ENCODE measurements at places on chromosomes 5 and 9. TPM values are rescaled to one million over a fixed set of nuclear protein-coding genes. Genes with fewer than 3 reads are reported as not detected.

GRCh38 chr5:65832603-65833228, 93.7 kb upstream of the ERBIN start:
- no peak for DNase-seq
- no peak overlapping the region for H3K4me3 ChIP-seq
- no peaks in the 10 kb centered on the region for H3K36me3 ChIP-seq
- H3K27ac ChIP-seq, result no peak overlapping the region
- H3K4me1 ChIP-seq, result no peaks in the 10 kb centered on the region
- no peaks in the 10 kb centered on the region for H3K27me3 ChIP-seq

GRCh38 chr5:18772475-18772874, 1138.2 kb downstream of the TAF11L14 start:
- no peaks in the 10 kb centered on the region for H3K36me3 ChIP-seq
- no peak overlapping the region for H3K4me3 ChIP-seq
- H3K4me1 ChIP-seq, result no peaks in the 10 kb centered on the region
- DNase-seq, result no peak

DNA sequence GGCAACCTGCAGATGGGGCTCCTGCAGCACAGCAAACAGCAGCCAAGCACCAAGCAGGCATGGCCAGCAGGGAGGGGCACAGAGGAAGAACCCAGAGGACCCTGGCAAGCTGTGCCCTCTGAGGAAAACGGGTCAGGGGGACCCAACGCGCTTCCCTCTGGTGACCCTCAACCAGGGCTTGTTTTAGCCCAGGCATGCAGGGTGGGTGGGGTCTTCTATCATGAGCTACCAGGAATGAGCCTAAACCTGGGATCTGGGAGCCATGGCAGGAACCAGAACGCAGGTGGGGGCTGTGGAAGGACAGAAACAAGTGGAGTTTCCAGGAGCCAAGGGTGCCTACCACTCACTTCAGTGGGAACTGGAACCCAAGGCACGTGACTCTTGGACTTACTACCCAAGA, 20.9 kb downstream of the IPPK start:
- no peak overlapping the region for H3K27ac ChIP-seq
- peaks cover 49% of the 10 kb centered on the region for H3K36me3 ChIP-seq
- H3K4me1 ChIP-seq, result no peaks in the 10 kb centered on the region
- H3K4me3 ChIP-seq, result no peak overlapping the region

Gene TEX48
- total RNA-seq, result not detected

GRCh38 chr9:98657897-98658296, 50.8 kb downstream of the GABBR2 start:
- H3K36me3 ChIP-seq, result no peaks in the 10 kb centered on the region
- no peak overlapping the region for H3K27ac ChIP-seq
- no peaks in the 10 kb centered on the region for H3K27me3 ChIP-seq
- no peak for DNase-seq

DNA sequence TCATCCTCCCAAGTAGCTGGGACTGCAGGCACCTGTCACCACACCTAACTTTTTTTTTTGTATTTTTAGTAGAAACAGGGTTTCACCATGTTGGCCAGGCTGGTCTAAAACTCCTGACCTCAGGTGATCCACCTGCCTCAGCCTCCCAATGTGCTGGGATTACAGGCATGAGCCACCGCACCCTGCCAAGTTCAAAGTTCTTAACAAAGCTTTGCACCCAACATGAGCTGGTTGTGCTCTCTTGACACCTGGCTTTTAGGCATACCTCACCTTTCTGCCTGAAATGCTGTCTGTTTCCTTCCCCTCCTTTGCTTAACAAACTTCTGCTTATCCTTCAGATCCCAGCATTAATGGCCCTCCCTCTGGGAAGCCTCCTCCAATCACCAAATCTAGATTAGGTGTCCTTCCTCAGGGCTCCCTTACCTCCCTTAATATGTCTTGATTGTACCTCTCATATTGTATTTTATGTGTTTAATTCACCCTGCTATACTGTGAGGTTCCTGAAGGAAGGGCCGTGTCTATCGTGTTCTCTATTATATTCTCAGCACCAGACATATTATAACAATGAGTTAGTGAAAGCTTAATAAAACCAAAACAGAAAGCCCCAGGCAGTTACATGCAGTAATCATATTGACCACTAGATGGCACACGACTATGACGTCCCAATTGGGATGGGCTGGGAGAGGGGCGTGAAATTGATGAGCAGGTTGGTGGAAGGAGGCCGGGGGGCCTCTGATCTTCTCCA, 62.9 kb upstream of the PPARGC1B start:
- H3K36me3 ChIP-seq, result no peaks in the 10 kb centered on the region
- no peak overlapping the region for H3K4me3 ChIP-seq
- DNase-seq, result no peak
- H3K27ac ChIP-seq, result no peak overlapping the region
- peaks cover 14% of the 10 kb centered on the region for H3K4me1 ChIP-seq

Gene RASEF
- 9.9 TPM for total RNA-seq

Gene CNOT6
- 26.8 TPM for total RNA-seq

Gene EQTN
- 1.9 TPM for total RNA-seq
